ENCODE measurements at places on chromosomes 5 and 9.
A peak's percentile ranks its signal among the peaks of the same experiment; 100 is the strongest.

GRCh38 chr9:76729980-76730737 is 34.1 kb upstream of the PCA3 start:
- no peak for DNase-seq

DNA sequence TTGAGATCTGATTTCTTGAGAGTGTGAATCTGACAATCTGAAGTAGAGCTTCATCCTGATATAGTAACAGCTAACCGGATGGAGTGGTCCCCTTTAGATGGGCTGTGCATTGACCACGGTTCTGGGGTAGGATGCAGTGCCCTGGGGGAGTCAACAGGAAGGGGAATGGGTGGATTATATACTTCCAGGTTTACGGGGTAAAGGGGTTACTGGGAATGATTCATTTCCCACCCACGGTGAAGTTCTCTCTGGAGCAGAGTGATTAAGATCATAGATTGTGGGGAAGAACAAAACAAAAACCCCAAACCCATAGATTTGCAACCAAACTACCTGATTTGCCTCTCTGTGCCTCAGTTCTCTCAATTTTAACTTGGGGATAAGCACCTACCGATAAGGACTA is 1.5 kb upstream of the B4GALT7 start:
- no peak for DNase-seq

- peak; percentile 32 for DNase-seq
These were observed 31.3 kb downstream of the CPEB4 start for GRCh38 chr5:173919443-173919842.

GRCh38 chr9:134186471-134187109 is 22.2 kb upstream of the RNU6ATAC start:
- DNase-seq, result no peak

GRCh38 chr9:69719367-69719766 is 40.4 kb downstream of the PTAR1 start:
- no peak for DNase-seq

DNA sequence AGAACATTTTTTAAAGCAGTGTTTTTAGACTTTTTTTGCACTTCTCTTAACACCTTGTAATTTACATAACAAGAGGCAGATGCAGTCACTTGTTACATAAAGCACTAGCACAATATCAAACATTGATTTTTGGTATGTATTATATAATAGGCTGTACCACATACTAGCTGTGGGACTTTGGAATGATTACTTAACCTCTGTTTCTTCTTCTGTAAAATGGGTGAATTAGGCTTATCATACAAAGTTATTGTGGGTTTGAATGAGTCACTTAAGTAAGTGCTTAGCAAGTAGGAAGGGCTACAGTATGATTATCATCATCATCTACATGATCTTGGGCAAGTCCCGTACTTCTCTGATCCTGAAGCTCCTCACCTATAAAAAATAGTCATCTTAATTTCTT is 2.1 kb downstream of the FAM81B start:
- DNase-seq, result no peak

DNA sequence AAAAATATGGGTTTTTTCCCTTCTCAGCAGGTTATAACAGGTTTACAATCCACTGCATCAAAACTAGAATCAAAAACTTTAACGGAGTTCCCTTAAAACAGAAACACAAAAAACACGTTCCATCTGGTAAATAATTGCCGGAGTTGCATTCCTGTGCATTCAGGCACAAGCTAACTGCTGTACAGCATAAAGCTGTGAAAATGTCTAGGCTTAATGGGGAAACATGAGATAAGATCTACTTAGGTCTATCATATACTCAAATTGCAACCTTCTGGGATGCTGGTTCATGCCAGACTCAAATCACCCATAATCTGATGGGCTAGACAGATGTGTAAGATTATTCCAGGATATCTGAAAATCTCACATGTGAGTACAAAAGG is 265.3 kb downstream of the DOCK8 start:
- DNase-seq, result peak; percentile 63

GRCh38 chr9:70901746-70902145 is 219.7 kb downstream of the TRPM3 start:
- peak; percentile 86 for DNase-seq

- no peak for DNase-seq
These were observed 181.1 kb upstream of the MEF2C start for GRCh38 chr5:89064054-89064453.

DNA sequence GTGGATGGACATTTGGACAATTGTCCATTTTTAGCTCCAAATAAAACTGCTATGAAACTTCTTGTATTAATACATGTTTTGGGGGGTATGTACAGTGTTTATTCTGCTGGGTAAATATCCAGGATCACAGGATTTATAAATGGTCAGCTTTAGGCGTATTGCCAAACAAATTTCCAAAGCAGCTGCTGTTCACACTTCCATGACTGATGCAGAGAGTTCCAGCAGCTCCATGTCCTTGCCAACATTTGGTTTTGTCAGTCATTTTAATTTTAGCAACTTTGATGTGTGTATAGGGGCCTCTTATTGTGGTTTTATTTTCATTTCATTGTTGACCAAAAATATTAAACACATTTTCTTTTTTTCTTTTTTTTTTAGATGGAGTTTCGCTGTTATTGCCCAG is 9.8 kb upstream of the SUSD1 start:
- DNase-seq, result no peak

DNA sequence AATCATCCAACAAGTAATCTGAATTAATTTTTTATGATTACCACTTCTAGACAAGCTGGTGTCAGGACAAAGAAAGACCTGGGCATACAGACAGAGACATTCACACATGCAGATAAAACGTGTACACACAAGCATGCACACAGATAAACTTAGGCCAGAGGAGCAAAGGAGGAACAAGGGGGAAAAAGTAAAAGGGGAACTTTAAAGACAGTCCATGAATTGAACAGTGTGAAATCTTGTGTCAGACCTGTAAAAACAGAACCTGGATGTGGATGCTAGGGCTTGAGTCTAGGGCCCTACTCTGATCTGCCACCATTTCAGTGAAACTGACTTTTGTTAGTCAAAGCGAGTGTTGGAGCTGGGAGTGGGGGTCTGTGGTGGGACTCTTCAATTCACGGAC is 11.2 kb upstream of the ZSWIM6 start:
- no peak for DNase-seq

- DNase-seq, result no peak
These were observed 14.1 kb upstream of the SLC25A51 start for GRCh38 chr9:37917801-37918664.

- no peak for DNase-seq
These were observed 201.0 kb downstream of the EFNA5 start for GRCh38 chr5:107469485-107470294.

- DNase-seq, result no peak
These were observed 78.5 kb downstream of the C9orf152 start for GRCh38 chr9:110129425-110129824.

GRCh38 chr5:7157083-7157482 is 238.9 kb upstream of the ADCY2 start:
- DNase-seq, result no peak

GRCh38 chr9:129177791-129178567 is at the start of gene IER5L:
Gene IER5L (minus strand): TSS chr9:129178261. CDS start chr9:129178052, 209 bp downstream.
- DNase-seq, result peak; percentile 99

DNA sequence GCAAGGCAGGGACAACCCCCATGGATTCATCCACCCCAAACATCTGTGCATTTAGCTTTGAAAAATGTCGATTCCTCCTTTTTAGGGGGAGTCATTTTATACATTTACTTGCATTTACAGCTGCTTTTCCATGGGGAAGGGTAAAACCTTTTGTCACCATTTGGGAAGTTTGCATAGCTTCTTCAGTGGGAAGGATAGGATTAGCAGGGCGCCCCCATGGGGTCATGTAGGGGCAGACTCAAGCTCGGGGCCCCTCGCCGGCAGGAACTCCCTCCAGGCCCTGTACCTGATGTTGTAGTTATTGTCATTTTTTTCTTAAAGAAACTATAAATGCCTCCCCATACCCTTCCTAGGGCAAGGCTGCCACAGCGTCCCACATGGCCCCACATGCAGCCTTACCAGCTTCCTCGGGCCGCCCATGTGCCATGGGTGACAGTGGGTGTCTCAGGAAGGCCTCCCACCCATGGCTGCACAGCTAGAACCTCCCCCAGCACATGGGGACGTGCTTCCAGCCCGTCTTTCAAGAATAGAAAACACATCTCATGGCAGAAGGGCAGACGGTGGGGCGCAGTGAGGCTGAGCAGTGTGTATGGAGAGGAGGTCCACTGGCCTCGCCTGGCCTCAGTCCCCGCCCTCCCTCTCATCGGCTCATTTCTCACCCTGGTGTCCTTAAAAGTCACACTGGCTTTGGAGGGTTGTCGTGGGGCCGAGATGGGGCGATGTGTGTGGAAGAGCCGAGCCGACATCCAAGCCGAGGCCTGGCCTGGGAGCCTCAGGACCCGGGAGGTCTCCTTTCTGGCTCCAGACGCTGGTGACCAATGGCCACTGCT is 76.1 kb upstream of the OTULINL start:
- no peak for DNase-seq

GRCh38 chr5:173735691-173736090 is 119.2 kb upstream of the BOD1 start:
- DNase-seq, result no peak

GRCh38 chr5:112743631-112744030 is 5.9 kb downstream of the APC start:
- DNase-seq, result no peak

DNA sequence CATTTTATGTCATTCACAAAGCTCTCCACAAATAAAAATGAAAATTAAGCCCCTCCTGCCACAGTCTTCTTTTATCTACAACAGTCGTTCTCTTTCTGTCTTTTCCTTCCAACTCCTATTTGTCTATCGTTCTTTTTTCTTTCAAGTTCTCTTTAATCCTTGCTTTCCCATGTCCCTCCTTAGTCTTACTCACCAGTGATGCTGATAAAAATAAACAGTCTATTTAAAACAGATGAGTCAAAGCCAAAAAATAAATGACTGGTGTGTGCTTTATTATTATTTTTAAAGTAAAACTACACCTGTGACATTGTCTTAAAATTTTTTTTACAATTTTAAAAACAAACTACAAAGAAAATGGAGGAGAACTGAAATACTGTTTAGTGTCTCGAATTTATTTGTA is 137.1 kb upstream of the TMEM161B start:
- no peak for DNase-seq

GRCh38 chr5:143533978-143534760 is 130.7 kb upstream of the NR3C1 start:
- no peak for DNase-seq

DNA sequence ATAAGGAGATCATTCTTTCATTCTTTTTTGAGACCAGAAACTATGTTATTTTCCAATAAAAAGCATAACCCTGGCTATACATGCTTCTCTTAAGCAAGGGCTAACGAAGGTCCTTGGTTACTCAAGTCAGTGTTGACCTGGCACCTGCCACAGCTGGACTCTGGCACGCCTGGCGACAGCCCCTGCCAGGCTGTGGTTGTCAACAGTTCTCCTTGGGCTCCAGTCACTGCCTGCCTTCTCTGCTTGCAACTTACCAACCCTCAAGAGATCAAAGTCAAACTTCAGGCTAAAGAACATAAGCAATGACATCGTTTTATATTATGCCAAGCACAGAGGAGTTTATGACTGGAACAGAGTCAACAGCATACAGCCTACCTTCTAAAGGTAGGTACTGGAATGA is 61.4 kb upstream of the TBC1D9B start:
- no peak for DNase-seq

DNA sequence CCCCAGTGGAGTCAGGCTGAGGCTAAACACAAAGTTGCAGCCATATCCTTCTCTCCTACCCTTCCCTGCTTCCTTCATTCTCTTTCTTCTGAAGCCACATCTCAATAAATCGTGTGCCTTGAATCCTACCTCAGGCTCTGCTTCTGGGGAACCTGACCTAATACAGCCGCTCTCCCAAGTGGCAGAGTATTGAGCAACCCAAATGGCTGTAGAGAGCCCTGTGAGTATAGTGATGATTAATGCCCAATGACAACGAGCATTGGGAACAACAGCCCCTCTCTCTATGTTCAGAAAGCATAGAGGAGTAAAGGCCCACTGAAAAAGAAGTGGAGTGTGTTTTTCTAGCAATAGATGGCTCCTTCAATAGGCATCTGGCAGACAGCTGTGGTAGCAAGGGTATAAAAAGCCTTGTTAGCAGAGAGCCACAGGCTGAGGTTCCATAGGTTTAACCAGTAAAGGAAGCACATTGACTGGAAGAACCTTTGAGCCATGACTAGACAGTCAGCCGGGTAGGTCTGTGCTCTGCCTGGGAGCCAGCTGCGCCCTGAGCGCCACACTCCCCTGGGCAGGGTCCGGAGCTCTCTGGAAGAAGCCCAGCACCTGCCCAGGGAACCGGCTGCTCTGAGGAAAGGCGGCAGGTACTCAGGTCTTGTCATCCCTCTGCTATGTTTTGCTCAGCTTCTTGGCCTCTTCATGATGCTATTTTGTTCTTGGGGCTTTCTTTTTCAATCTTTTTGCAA is 22.6 kb upstream of the HSPA9 start:
- DNase-seq, result no peak

DNA sequence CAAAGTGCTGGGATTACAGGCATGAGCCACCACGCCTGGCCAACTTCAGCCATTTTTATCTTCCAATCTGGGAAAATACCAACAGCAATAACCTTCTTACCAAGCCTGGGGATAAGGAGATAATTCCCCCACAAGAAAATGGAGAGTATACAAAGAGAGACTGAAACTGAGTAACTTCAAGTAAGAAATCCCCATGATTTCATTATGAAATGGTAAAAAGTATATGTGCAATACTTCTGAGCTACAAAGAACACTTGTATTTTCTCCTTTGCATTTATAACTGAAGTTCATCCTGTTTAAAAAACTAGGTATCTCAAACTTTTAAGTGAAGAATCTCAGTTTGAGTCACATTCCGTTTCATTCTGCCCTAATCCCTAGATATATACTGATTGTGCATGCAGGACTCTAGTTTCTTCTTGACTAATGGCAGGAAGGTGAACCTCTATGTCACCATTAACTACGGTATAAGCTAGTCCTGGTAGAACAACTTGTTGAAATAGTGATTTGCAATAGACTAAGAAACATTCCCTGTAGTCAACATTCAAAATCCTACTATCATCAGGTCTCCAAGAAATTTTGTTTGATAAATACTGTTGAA is 2071.4 kb downstream of the MAT2B start:
- no peak for DNase-seq

- DNase-seq, result peak; percentile 17
These were observed 29.2 kb downstream of the EXOC3 start for GRCh38 chr5:472076-472655.

DNA sequence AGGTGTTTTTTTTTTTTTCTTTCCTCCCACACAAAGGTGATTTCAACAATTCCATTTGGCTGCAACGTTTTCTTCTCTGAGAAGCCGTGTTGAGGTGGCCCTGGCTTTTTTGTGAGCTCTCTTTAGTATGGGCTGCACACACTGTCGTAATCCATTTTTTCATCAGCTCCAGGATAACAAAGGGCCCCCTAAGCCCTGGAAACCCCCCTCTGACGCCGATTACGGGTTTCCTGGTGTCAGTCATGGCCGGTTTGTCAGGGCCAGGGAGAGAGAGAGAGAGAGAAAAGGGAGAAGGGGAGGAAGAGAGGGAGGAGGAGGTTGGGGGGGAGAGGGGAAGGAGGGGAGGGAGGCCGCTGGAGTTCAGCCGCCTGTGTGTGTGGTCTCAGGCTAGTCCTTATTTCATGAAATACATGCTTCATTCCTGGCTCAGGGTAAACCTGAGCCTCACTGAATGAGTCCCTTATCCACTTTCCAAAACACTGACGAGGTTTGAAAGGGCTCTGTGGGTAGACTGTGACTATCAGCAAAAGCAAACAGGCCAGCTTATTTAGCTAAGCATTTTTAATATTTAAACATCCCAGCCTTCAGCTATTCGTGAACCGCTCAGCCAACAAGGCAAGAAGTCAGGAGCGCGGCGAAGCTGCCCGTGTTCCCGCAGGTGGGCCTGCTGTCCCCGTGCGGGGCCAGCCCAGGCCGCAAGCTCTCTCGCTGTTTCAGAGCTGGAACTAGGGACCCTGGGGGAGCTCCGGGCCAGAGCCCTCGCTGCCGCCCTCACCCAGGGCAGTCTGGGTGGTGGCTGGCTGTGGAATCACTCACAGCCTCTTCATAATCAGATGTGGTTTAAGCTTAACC is 172.8 kb downstream of the ERCC6L2 start:
- DNase-seq, result peak; percentile 93
